ENCODE measurements at places on chromosomes 1 and 21.

- DNase-seq: no peak
Observed at GRCh38 chr1:41351262-41352151, 9.7 kb upstream of the FOXO6 start.

- DNase-seq: peak; percentile 20
Observed at GRCh38 chr1:42146626-42147320, 6.4 kb upstream of the GUCA2B start.

GRCh38 chr1:147748676-147749350 lies 11.6 kb downstream of the GJA5 start:
- DNase-seq: no peak

GRCh38 chr1:109508001-109508872 lies 1.3 kb downstream of the AMIGO1 start:
- DNase-seq: no peak

DNA sequence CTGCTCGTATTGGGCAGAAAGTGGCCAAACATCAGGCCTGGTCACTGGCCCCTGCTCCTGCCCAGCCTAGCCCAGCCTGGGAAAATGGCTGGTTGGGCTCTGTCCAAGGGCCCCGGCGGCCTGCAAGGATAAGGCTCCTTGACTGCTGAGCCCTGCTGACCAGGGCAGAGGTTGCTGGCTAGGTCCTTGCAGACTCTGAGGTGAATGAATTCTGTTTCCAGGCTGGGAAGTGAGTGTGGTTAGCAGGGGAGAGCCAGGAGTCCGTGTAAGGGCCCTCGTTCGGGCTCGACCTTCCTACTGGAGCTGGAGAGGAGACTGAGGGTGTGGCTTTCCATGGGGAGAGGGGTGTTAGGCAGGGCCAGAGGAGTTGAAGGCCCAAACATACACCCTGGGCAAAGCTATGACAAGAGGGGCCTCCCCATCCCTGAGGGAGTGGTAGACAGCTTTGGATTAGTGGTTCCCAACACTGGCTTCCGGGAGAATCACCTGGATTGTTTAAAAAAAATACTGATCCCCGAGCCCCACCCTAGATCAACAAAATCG lies 20.6 kb downstream of the CSF1 start:
- DNase-seq: no peak

GRCh38 chr1:245990315-245991022 lies 516.6 kb downstream of the SMYD3 start:
- DNase-seq: no peak

DNA sequence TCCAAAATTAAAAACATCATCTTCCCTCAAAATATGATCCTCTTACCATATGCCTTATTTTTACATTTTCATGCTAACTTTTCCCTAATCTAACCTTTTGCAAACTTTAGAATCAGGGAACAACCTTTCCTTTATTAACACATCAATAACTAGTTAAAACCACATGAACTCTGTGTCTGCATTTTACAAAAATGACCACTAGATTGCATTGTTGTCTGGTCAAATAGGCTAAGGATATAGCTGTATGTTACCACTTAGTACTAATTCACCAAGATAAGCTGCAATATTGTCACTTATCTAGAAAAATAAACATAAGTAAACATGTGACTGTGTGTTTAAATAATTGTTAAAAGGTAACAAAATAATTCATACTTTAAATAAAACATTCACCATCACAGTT lies 82.3 kb downstream of the DENND1B start:
- DNase-seq: no peak

DNA sequence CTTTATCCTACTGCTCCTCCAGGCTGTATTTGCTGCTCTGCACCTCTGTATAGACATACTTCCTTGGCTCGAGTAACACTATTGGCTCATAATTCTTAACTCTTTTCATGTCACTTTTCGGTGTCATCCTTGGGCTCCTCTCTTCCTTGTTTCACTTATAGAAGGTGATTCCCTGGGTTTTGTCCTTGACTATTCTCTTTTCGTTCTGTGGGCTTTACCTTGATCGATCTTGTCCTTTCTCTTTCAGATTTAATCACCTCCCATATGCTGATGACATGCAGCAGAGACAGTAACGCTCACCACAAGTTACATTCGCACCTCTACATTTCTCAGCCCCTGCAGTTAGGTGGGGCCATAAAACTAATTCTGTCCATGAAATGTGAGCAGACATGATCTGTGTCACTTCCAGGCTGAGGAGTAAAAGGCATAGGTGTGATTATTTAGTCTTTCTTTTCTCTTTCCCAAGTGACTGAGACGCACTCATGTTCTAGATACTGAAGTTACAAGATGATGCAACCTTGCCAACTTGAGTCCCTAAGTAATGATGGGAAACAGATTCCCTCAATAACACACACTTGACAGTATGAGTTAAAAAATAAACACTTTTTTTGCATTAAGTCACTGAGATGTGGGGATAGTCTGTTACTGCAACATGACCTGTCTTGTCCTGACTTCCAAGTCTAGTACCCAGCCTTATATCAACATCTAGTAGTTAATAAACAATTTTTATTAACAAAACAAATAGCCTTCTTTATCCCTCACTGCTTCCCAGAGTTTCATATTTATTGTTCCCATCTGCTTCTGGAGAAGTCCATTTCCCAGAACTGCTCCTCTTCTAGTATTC lies 49.9 kb upstream of the HAO2 start:
- DNase-seq: no peak

- DNase-seq: no peak
Observed at GRCh38 chr1:57133686-57134085, 167.9 kb upstream of the C8B start.

- DNase-seq: no peak
Observed at GRCh38 chr1:183634429-183635065, 1.0 kb downstream of the ARPC5 start.

DNA sequence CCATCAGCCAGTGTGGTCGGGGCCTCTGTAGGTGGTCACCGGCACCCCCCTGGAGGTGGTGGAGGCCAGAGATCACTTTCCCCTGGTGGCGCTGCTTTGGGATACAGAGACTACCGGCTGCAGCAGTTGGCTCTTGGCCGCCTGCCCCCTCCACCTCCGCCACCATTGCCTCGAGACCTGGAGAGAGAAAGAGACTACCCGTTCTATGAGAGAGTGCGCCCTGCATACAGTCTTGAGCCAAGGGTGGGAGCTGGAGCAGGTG lies 961 bp downstream of the RBM15 start:
- no peak for DNase-seq

DNA sequence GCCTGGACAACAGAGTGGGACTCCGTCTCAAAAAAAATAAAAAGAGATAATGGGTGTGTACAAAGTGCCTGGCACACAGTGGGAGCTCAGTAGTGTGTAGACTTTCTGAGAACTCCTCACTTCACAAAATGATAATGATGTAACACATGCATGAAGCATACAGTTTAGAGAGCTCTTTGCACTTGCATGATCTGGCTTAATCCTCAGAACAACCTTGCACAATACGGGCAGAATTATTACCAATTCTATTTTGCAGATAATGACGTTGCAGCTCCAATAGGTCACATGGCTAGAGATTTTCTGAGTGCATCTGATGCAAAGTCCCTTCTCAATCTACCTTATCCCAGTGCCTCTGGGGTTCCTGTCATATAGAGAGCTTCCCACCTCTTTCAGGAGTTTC lies 71.4 kb downstream of the CD247 start:
- no peak for DNase-seq

DNA sequence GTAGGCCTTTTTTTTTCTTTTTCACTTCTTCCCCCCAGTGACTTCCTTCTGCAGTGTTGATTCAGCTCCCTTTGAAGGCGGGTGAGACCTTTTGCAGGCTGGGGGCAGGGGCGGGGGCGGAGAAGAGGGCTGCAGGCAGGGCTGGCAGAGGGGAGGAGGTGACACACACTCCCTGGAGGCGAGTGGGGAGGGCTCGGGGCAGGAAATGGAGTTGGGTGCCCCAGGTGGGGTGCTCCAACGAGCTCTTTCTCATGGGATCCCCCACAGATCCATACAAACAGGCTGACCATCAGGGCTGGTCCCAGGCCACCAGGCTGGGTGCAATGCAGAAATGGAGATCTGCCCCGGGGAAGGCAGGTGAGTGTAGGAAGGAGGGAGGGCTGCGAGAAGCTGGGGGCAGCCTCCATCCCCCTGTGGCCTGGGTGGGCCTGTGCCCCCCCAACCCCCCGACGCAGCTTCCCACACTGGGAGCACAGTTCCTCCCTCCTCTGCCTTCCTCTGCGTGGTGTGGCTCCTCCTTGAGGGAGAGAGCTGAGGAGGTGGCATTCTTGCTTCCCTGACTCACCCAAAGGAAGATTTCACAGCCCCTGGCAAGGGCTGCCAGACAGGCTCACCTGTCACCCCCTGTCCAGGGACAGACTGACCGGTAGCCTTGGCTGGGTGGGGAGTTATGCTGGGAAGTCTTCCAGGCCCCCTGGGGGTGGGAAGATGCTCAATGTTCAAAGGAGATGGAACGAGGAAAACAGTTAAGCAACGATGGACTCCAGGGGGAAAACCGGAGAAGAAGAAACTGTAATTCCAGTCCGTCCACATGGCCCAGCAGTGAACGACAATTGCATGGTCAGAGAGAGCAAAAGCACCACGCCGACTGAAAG lies 7.1 kb upstream of the ITGB2 start:
- no peak for DNase-seq

DNA sequence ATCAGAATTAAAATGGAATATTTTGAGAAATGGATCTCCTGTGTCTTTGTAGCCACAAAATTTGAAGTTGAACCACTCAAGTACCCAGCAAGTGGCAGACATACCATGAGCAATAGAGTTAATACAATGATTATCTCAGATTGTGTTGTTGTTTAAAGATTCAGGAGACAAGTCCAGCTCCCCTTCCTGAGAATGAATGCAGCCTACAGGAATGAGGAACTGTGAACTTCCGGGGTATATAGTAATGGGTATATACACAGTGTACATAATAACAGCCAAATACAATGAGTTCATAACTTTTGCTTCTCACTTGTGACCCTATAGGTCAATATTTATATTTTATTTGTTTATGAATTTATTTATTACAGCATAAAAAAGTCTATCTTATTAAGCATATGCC lies 445.0 kb downstream of the SETD4 start:
- DNase-seq: no peak

GRCh38 chr1:23433122-23433521 lies 8.6 kb upstream of the TCEA3 start:
- no peak for DNase-seq

GRCh38 chr1:113194846-113195830 lies 122.1 kb downstream of the LRIG2 start:
- DNase-seq: no peak

DNA sequence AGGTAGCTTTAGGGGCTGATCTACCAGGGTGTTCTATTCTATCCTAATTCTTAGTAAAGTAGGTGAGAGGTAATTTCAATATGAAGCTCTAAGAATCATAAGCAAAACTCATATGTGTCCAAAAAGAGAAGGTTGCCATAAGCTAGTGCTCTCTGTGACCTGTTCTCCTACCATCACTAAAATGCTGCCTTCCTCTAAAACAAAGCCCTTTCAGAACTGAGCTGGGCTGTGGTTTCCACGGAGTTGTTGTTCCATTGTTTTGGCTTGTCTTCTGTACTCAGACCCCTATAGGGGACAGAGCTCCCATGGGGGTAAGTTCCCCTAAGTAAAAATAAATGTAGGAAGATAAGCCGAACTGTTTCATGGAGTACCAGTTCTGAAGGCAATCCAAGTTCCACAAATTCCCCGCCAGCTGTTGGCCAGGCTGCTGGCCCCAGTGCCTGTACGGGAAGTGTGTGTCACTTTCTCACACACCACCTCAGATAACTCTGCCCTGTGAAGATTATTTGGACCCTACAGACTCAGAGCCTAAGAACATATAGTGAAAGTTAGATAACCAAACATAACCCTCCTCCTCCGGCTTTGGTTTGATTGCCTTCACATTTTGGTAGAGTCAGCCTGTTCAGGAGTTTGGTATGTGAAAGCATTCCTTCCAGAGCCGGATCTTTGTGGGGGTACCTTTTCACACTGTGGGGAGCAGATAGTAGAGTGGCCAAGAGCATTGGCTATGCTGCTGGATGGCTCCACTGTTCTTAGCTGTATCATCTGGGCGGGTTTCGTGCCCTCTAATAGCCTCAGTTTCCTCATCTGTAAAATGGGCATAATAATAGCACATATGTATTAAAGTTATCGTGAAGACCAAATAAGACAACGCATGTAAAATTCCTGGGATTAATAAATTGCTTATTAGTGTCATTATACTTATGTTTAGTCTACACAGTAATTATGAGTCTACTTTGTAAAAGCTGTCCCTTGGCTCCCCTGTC lies 10.8 kb downstream of the DPT start:
- DNase-seq: no peak

DNA sequence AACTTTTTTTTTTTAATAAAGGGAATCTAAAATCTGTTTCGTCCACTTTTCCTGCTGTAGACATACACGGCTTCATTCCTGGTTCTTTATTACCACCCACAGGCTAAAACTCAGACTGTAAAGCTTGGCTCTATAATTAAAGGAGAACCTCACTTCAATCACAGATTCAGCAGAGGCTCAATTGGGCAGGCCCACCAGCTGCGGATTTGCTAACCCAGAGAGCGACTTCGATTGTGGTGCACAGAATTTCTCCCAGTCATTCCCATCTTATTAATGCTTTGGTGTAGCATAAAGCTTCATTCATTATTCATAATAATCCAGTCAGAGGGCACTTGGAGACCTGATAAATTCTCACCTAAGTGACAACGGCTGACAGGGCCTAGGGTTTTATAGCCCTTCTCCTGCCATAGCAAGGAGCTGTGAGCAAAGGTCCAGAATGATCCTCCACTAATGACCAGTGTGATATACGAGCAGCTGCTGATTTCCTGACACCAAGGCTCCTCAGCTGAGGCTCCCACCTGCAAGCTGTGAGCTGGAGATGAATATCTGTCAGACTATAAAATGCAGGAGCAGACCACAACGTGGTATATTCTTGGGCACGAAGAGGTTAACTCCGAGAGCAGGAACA lies 149.0 kb downstream of the ATP6V1G3 start:
- DNase-seq: peak; percentile 46

DNA sequence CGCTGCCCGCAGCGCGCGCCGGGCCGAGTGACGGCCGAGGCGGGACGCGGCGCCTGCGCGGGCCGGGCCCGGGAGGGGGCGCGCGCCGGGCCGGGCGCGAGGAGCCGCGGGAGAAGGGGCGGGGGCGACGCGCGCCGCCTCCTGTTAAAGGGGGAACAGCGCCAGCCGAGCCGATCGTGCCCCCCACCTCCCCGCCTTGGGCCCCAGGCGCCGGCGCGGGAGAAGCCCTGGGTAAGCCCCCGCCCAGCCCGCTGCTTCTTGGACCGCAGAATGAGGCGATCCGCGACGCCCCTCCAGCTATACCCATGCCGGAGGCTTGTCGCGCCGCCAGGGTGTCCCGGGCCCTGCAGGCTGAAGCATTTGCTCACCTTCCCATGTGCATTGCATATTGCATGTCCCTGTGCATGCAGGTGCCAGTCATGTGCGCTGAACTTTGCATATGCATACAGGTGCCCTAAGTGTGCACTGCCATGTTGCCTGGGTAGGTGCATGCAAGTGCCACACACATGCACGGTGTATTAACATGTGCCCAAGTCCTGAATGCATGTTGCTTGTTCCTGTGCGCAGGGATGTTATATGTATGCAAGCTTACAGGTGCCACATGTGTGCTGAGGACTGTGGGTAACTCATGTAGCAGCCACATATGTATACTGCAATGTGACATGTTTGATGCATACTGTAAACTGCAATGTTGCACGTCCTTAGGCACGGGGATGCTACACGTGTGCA lies at the start of gene ADGRB2:
Gene ADGRB2 (minus strand): TSS at position 29 of the 729 bp plus-strand sequence. CDS start 7,119 bp downstream, outside the sequence.
- DNase-seq: no peak

Measured in NCI-H1417 treated with DMSO at 0.1 percent for 48 hours (cell line).